ENCODE measurements at places on chromosomes 12 and 14.

- no peak for DNase-seq
These were observed 12.0 kb downstream of the PDE6H start for GRCh38 chr12:14984766-14985285.

GRCh38 chr14:62691647-62692489, 353.4 kb downstream of the KCNH5 start:
- peak; percentile 87 for DNase-seq

DNA sequence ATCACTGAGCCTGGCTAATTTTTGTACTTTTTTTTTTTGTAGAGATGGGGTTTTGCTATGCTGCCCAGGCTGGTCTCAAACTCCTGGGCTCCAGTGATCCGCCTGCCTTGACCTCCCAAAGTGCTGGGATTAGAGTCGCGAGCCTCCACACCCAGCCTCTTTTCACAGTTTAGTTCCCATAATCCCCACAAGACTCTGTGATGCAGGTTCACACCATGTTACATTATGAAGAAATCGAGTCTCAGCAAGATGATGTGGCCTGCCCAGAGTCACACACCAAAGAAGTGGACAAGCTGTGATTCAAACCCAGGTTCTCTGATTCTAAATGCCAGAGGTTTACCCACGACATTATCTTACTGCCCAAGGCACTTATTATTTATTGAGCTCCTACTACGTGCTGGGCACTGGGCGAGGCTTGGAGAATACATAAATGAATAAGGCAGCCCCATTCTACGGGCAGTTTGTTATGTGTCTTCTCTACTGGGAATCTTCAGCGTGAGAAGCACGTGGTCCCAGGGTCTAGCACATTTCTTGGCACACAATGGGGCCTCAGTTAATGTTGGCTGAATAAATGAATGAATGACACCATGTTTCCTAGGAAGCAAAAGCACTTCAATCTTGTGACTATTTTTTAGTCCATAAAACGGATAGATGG, 23.5 kb upstream of the OASL start:
- DNase-seq = no peak

- DNase-seq = no peak
These were observed 59.8 kb upstream of the SLC38A2 start for GRCh38 chr12:46432325-46432724.

- DNase-seq = no peak
These were observed 162.9 kb downstream of the PCNX1 start for GRCh38 chr14:71070169-71070568.

GRCh38 chr14:45083617-45083975, 320 bp upstream of the PRPF39 start:
- DNase-seq = no peak

DNA sequence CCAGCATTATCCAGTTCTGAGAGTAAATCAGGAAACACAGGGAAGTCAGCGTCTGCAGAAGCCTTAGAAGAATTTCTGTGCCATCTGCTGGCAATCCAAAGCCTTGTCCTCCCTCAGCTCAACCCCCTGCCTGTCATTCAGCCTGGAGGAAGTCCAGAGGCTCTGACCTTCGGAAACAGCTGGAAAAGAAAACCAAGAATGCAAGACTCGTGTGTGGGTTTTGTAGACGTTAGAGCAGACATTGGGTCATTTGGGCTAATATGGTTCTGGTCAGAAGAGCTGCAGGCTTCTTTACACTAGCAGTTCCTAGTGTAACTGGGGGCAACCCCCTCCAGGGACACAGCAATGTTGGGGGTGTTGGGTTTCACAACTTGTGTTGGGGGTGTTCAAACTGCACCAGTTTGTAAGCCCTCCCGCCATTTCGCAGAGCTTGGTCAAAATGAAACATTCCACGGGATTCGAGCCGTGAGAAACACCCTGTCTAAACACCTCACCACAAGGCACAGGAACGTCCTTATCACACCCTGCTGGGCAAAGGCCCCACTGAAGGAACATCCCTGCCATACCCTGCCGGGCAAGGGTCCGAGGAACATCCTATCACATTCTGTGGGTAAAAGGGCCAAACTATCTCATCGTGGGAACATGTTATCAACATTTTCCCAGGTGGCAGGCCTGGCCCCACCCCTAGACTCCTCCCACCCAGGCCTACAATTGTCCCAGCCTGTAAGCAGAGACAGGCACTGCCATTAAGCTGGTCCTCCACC, 21.0 kb upstream of the SERPINA4 start:
- peak; percentile 22 for DNase-seq

DNA sequence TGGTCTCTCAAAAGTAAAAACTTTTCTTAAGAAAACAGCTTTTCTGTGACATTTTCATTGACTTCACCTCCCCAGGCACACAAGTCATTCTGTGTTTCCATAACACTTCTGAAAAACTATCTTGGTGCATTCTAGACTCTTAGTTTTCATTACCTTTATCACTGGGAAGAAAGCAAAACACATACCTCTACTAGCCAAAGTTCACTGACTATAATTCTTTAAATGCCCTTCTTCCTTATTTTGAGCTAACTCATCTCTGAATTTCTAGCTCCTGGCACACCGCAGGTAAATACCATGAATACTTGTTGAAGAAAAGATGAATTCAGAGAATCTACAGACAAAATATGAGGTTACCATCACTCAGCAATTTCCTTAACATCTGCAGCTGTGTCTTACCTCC, 21.1 kb downstream of the MLH3 start:
- no peak for DNase-seq

DNA sequence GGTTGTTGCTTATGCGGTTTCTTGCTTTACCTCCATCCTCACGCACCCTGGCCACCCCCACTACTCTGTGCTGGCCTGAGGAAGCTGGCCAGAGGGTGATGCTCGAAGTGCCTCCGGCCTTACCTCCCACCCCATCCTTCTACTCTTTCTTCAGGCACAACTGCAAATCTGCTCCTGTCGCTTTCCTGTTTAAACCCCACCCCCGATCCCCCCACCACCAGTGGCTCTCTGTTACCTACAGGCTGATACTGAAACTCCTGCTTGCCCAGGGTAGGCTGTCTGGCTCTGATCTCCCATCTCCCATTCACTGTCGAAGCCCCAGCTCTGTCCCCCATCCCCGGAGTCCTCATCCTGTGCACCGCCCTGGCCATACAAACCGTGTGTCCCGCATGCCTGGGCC, 111.5 kb downstream of the PRMT8 start:
- no peak for DNase-seq

- no peak for DNase-seq
These were observed 132.2 kb upstream of the NUDT4 start for GRCh38 chr12:93245543-93245942.

GRCh38 chr14:55744321-55744720, 164.3 kb downstream of the KTN1 start:
- no peak for DNase-seq

DNA sequence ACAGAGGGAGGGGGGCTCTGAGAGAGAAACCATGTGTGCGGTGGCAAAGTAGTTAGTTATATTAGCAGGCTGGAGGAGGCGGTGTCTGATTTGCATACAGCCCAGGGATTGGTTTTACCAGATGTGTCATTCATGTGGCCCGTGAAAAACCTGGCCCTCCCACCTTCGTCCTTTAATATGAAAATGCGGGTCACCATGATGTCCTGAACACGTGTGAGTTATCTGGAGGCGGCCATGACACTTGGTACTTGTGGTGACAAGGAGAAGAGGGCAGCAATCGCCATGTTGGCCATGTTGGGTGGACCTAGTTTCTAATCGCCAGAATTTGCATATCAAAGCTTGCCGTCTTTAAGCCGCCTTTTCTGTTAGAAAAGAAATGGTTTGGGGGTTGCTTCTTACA, 108.8 kb downstream of the RAD51B start:
- DNase-seq = no peak

GRCh38 chr12:72359416-72359815, 87.2 kb downstream of the TRHDE start:
- no peak for DNase-seq

- DNase-seq = no peak
These were observed 4.9 kb downstream of the ST8SIA1 start for GRCh38 chr12:22329621-22330020.

GRCh38 chr12:69474456-69474855, 4.3 kb downstream of the FRS2 start:
- DNase-seq = peak; percentile 49

DNA sequence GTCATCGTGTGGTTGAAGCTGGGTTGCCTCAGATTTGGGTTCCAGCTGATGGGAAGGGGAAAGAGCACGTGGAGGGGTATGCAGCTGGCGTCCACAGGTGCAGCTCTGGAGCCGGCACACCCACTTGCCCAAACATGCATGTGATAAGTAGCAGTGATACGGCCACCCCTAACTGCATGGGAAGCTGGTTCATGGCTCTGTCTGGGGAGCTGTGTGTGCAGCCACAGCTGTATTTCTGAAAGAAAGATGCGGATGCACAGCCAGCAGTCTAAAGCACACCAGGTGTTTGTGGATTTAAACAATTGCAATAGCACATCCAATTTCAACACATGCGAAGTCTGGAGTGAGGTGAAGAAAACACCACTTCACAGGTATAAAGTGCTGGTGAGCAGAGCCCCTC, 181.4 kb downstream of the EFCAB11 start:
- no peak for DNase-seq

DNA sequence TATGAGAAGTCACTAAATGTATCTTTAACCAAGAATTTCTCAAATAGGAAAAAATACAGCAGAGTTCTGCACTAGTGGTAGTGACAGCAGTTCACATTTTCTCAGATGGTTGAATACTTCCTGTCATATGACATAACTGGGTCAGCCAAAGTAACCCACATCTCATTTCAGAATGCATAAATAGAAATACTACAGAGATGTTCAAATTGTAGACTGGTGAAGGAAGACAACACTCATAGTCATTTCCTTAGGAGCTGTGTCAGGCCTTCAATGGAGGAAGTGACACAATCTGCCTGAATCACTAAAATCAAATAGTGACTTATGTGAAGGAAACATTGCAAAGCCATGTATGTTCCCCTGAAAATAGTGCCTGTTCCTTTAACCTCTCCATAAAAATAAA, 32.4 kb downstream of the FERMT2 start:
- peak; percentile 50 for DNase-seq

DNA sequence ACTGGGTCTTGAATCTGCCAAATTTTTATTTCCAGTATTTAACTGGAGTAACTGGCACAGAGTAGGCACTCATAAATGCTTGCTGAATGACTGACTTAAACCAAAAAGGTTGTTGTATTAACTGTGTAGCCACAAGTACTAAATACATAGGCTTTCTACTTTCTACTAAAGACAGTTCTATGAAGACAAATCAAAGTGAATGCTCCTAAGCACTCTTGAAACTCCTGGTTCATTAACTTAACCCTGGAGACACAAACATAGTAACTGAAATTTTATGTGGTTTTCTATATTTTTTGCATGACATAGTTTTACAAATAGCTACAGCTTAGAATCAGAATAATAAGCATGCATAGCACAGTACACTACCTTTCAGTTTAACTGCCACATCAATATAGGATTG, 70.4 kb downstream of the TXNDC16 start:
- DNase-seq = no peak

DNA sequence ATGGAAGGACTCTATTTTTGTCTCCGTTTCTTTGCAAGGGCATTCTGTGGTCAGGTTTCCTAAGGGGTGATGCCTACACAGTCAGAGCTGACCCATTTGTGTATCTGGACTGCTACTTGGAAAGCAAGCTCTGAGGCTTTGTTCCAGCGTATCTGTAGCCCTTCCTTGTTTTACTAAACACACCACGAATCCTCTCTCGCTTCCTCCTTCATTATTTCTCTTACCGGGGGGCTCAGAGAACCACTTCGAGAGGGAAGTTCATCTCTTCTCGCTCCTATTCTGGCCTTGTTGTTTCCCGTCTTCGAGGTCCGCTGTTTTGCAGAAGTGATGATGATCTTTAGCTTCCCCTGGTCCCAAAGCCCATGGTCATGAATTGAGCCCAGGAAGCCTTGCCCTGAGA, 164.7 kb downstream of the SSPN start:
- DNase-seq = no peak

DNA sequence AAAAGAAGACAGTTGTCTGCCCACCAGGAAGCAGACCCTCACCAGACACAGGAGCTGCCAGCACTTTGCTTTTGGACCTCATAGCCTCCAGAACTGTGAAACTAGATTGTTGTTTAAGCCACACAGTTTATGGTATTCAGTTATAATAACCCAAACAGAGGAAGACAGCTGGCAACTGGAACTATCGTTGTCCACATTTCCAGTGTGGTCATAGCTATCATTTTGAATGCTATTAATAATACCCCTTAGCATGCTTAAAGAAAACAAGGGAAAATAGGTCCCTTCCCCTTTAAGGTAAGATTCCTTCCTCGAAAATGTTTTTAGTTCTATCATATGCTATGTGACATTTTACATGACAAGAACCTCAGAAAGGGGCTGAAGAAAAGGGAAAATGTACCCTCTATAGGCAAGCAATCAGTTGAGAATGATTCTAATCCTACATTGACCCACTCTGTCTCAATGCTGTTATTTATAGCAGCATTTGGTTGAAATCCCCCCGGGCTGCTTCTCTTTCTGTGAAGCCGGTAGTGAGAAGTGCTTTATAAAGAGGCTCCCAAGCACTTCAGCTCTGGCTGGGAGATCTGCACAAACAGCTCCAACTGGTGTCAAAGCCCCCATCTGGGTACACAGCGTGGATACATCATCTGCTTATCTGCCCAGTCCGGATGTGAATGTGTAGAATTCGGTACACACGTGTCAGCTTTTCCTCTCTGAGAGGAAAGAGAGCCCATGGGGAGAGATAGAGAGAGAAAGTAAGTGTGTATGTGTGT, 221.2 kb upstream of the FLRT2 start:
- no peak for DNase-seq

DNA sequence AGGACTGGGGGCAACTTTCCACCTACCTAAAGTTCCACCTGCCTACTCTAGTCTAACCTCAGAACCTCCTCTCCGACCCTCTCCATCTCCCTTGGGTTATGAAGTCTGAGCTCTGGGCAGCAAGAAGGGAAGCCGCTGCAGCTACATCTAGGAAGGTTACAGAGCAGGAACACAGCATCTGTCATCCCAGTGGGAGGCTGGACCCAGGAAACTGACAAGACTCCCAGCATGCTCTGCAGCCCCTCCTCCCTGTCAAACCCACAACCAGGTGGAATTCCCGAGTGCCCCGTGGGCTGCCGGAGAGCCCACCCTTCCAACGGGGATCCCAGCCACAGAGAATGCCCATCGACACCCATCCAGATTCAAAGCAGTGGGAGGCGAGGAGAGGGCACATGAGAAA, 2.1 kb downstream of the TESC start:
- DNase-seq = no peak

DNA sequence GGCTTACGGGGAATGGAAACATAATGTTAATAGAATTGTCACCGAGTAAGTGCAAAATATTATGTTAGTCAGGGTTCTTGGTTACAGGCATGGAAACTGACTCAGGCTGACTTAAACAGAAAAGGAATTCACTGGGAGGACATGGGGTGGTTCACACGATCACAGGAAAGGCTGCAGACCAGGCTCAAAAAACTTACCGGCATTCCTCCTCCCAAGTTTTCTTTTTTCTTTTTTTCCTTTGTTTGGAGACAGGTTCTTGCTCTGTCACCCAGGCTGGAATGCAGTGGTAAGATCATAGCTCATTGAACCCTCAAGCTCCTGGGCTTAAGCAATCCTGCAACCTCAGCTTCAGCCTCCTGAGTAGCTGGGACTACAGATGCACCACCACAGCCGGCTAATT, 11.9 kb upstream of the UBE2N start:
- peak; percentile 26 for DNase-seq

GRCh38 chr12:7642287-7642686, 23.4 kb downstream of the APOBEC1 start:
- DNase-seq = no peak

GRCh38 chr14:21385188-21385904, 1.5 kb upstream of the SUPT16H start:
- DNase-seq = no peak
